Progenitor cell of endocrine pancreas (in vitro differentiated cells): ENCODE measurements at places on chromosomes 2 and 18.

- DNase-seq = no peak
These were observed 2.4 kb upstream of the NTSR2 start for GRCh38 chr2:11672407-11672806.

GRCh38 chr18:48683197-48683596 lies 144.4 kb downstream of the CTIF start:
- no peak for DNase-seq

DNA sequence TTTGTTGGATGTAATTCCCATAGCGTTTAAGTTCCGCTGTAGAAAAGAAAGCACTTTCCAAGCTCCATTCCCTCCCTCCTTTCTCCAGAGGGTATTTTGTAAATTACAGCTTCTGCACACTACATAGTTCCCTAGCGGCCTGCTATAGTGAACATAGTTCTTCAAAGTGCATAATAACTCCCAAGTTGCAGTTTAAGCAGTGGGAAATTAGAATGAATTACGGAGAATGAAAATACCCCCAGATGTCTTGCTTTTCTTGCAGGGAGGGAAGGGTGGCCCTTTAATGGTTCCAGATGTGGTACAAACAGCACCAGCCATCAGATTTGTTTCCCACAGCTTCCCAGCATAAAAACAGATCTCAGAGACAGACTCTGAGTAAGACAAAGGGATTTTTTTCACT lies 893.9 kb downstream of the SUCLG1 start:
- no peak for DNase-seq

- peak; percentile 75 for DNase-seq
These were observed at the start of gene RNF144A for GRCh38 chr2:6917071-6917760. RNF144A (plus strand) TSS chr2:6917412; CDS start chr2:6996927, 79,515 bp downstream.

DNA sequence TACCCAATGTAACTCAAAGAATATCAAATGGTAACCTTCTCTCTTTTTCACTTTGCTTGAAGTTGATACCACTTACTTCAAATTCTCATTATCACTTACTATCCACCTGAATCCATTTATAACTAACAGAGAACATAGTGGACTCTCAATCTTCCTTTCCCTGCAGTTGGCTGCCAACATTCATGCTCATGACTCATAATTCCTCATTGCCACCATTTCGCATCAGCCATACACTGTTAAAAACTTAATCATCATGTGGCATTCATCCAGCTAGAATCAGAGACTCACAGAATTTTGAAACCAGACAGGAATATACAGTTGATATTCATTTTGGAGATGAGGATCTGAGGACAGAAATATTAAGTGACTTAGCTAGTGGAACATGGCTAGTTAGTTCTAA lies 56.8 kb downstream of the SLC4A10 start:
- DNase-seq = no peak

DNA sequence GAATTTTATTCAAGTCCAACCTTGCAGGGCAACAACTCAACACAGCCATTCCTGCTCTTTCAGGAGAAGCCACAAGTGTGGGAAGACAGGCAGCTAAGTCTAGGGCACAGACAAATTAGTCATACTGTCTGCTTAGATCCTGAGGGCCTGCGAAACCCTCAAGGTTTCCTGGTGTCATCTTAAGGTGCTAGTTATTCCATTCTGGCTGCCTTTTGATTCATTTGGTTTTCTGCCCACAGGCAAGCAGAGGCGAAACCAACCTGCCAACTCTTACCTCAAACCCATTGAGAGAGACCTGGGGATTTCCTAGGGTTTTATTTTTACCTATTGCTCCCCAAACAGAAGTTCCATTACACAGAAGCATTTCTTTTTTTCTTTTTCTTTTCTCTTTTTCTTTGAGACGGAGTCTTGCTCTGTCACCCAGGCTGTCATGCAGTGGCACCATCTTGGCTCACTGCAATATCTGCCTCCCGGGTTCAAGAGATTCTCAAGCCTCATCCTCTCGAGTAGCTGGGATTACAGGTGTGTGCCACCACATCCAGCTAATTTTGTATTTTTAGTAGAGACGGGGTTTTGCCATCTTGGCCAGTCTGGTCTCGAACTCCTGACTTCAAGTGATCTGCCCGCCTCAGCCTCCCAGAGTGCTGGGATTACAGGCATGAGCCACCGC lies 23.7 kb upstream of the SCYGR1 start:
- DNase-seq = no peak

- DNase-seq = no peak
These were observed 8.6 kb downstream of the VRK2 start for GRCh38 chr2:58055033-58055786.

GRCh38 chr2:8314063-8314462 lies 367.8 kb upstream of the ID2 start:
- DNase-seq = no peak

DNA sequence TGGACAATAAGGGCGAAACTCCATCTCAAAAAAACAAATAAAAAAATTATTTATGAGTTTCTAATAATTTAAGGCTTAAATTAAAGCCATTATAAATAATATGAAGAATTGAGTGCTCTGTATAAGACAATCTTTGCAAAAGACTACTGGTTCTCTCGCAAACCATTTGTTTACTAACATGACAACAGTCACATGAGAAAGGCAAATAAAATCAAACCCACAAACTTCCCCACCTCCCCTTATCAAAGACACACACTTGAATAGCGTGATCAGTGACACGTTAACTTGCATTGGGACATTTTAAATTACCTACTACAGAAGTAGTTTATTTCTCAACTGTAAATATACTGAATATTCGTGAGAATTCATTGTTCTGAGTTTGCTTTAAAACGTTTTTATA lies 21.1 kb downstream of the RAB1A start:
- DNase-seq = no peak

GRCh38 chr2:237962432-237963084 lies 4.3 kb upstream of the UBE2F start:
- no peak for DNase-seq

DNA sequence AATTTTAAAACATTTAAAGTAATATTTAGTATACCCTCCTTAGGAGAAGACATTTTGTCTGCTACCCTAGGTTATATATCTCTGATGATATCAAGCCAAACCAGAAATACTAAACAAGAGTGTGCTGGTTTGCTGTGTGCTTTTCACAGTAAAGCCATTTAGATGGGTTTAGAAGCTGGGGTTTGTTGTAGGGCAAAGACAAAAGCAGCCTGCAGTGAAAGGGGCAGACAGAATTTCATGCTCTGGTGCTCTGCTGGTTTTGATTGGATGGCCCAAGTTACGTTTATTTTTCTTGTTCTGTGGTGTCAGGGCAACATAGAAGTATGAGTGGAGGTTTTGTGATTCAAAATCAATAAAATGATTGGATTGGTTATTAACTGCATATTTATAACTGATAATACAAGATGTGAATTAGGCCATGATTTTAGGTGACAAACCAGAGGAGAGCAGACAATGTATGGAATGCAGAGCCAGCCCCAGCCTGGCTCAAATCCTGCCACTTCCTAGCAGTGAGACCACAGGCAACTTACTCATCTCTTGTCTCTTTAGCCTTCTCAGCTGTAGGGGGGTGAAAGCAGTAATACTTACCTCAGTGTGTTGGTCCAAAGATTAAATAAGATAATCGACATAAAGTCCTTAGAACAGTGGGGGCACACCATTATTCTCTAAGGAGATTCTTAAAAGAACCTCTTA lies 30.9 kb upstream of the IER3IP1 start:
- no peak for DNase-seq

- no peak for DNase-seq
These were observed 1.2 kb downstream of the CDK15 start for GRCh38 chr2:201807452-201807999.

DNA sequence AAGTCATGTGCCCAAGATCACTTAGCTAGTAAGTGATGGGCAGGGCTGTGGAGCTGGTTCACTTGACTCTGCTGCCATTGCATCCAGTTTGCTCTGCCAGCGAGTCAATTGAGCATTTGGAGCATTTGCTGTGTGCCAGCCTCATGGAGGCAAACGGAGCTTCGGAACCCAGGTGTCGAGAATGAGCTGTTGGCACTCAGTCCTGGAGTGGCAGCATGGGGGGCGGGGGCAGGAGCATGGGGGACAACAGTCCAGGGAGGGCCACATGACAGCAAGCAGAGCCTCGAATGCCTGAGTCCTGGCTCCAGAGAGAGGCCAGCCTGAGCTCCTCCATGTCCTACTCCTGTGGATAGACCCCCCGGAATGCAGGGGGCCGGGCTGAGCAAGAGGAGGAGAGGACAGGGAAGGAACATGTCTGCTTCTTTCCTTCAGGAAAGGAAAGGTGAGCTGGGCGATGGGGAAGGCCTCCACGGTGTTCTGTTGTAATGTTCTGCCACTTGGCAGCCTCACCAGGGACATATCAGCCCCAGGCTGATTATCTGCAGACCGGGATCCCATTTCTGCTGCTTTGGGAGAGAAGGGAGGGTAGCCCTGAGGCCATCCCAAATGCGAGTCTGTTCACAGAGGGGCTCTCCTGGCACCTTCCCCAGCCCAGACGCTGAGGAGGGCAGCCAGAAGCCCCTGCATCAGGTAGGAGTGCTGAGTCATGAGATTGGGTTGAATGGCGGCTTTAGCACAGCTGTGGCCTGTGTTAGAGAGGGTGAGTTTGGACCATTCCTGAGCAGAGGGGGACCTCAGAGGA lies 59.6 kb downstream of the HPCAL1 start:
- no peak for DNase-seq

DNA sequence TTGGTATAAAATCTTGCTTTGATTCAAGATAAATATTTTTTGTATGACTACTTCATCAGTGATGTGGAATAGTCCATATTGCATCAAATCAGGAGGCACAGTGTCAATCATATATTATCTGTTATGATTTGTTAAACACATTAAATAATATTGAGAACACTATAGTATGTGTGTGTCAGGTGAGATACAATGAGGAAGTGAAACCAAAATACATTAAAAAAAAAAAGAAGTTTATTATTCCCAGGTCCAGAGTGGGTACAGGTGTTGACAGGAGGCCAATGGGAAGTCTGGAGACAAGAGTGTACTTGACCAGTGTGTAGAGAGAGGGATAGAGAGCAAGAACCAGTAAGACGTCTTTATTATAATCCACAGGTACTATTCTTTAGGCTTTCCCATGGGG lies 292.6 kb downstream of the FSIP2 start:
- DNase-seq = no peak

DNA sequence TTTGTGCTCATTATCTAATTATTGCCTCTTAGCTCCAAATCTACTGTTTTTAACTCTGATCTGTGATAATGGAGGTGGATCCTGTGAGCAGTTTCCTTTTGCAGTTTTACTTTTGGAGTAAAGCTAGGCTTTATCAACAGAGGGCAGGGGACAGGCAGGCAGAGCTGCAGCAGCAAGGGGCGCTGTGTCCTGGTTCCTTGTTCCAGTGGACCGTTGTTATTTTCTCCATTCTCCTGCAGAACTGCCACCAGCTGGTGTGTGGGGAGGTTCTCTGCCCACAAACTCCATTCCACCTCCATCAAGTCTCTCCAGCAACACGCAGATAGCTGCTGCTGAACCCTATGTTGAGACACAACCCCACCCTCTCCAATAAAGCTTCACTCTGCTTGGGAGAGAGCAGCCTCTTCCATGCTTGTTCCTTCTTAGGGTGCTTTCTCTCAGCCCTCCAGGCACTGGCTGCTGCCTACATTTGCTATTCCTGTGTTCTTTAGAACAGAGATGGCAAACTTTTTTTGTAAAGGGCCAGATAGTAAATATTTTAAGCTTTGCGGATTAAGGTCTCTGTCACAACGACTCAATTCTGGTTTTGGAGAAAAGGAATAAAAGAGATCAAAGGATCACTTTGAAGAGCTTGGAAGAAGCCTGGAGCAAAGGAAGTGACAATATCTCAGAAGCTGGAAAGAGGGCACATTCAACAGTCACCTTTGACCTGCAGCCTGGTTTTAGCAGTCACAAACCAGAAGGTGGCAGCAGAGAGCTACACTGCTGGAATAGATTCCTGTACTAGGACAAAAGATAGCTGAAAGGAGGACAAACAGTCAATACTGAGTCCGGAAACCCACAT lies 208.8 kb downstream of the CCDC178 start:
- peak; percentile 70 for DNase-seq

DNA sequence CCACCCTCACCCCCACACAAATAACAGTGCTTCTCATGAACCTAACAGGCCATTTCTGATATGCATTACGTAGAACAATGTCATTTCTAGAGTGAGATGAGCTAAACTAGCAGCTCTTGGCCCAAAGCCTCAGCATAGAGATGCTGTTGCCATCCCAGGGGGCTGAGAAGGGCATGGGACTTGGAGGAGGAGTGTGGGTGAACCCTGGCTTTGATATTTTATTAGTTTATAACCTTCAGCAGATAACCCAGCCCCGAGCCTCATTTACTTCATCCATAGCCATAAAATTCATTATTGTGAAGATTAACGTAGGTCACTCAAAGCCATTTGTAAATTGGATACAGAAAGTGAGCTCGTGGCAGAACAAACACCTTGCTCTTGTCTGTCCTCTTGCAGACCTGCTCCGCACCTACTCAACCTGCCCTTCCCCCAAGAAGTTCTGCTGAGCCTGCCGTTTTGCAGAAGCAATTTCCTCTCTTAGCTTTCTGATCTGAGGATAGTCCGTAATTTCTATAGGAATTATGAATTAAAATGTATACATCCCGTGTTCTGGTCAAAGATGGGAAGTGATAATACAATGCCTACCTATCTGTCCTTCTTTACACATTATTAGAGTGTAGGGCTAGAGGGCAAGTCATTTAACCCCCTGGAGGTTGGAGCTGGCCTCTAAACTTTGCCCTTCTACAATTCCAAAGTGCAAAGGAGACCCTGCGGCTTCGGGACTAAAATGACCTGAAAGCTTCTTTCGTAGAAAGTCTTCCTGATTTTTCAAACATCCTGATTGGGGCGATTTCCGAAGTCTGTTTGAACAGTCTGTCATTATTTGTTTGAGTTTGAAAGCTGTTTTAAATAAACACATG lies 187.4 kb downstream of the BCL2 start:
- no peak for DNase-seq
